ENCODE measurements at places on chromosomes 7 and 10. TPM values are rescaled to one million over a fixed set of nuclear protein-coding genes. Genes with fewer than 3 reads are reported as not detected.

DNA sequence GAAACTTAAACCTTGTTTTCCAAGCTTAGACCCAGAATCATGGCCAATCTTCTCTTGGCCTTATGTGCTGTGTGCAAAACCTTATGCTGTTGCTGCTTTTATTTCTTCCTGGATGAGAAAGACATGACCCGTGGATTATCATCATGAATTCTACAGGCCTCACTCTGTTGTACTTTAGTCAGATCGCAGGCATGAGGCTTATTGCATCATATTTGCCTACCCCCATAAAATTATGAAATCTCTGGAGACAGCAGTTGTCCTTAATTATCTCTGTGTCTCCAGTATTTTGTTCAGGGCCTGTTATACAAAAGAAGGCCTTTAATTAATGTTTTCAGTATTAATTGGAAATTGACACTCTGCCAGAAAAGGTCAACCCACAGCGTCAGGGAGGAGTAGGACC lies 71.6 kb downstream of the PLCE1 start:
- no peaks in the 10 kb centered on the region for H3K36me3 ChIP-seq
- no peak overlapping the region for H3K27ac ChIP-seq
- H3K27me3 ChIP-seq, result no peaks in the 10 kb centered on the region
- no peaks in the 10 kb centered on the region for H3K4me1 ChIP-seq

GRCh38 chr7:106283501-106283830 lies 1.3 kb downstream of the NAMPT start:
- peaks cover 47% of the 10 kb centered on the region for H3K4me1 ChIP-seq
- H3K36me3 ChIP-seq, result no peaks in the 10 kb centered on the region
- H3K4me3 ChIP-seq, result peak overlapping the region; percentile 80
- peak overlapping the region; percentile 85 for H3K27ac ChIP-seq

- peaks cover 25% of the 10 kb centered on the region for H3K27me3 ChIP-seq
- peak overlapping the region; percentile 34 for H3K4me3 ChIP-seq
- no peaks in the 10 kb centered on the region for H3K36me3 ChIP-seq
- no peak for DNase-seq
Measured at GRCh38 chr10:23194966-23195845, 3.1 kb downstream of the PTF1A start.

GRCh38 chr7:77727936-77728701 lies 31.9 kb downstream of the RSBN1L start:
- H3K4me3 ChIP-seq, result no peak overlapping the region
- no peaks in the 10 kb centered on the region for H3K27me3 ChIP-seq
- no peak for DNase-seq
- H3K36me3 ChIP-seq, result no peaks in the 10 kb centered on the region
- peaks cover 34% of the 10 kb centered on the region for H3K4me1 ChIP-seq

- no peaks in the 10 kb centered on the region for H3K4me1 ChIP-seq
- H3K36me3 ChIP-seq, result no peaks in the 10 kb centered on the region
- no peak for DNase-seq
- H3K27me3 ChIP-seq, result no peaks in the 10 kb centered on the region
- H3K27ac ChIP-seq, result no peak overlapping the region
Measured at GRCh38 chr7:119271147-119271779, 1001.7 kb upstream of the KCND2 start.

GRCh38 chr10:121734589-121735045 lies 136.4 kb upstream of the FGFR2 start:
- H3K27ac ChIP-seq, result no peak overlapping the region
- no peaks in the 10 kb centered on the region for H3K36me3 ChIP-seq
- H3K27me3 ChIP-seq, result peaks cover 8% of the 10 kb centered on the region
- DNase-seq, result no peak
- H3K4me1 ChIP-seq, result no peaks in the 10 kb centered on the region

Gene OPN4
- total RNA-seq, result 0.49 TPM

Gene NME8
- total RNA-seq, result not detected

Gene NKX2-3
- total RNA-seq, result not detected

Gene CCL26
- total RNA-seq, result not detected

Gene THSD7A
- 0.21 TPM for total RNA-seq

Gene BAZ1B
- total RNA-seq, result 43.0 TPM

Gene COL17A1
- total RNA-seq, result not detected
